ENCODE measurements at places on chromosomes 5 and 9. TPM values are rescaled to one million over a fixed set of nuclear protein-coding genes. Genes with fewer than 3 reads are reported as not detected.

GRCh38 chr9:21964925-21965385 lies 29.2 kb downstream of the CDKN2A start:
- no peak for DNase-seq

- no peak for DNase-seq
These were observed 14.0 kb downstream of the ATP10B start for GRCh38 chr5:160837749-160838593.

- DNase-seq = peak; percentile 88
These were observed 11.8 kb upstream of the EXOC3 start for GRCh38 chr5:431001-431710.

- peak; percentile 95 for DNase-seq
These were observed 2.8 kb downstream of the GBGT1 start for GRCh38 chr9:133160742-133161546.

DNA sequence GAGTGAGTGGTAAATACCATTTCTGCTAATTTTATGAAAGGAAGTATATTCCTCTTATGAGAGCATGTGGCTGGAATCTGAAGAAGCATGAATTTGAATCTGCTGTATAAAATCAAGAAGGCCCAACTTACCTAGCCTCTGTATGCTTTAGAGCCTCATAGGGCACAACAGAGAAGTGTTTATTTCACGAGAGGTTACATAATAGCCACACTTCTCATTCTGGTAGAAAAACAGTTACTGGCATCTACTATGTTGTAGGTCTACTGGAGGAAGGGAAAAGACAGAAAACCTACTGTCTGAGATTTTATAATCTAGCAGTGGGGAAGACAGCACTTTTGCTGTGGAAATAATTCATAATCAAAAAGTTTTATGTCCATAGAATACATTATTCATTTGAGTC lies 172.6 kb upstream of the ZNF608 start:
- no peak for DNase-seq

GRCh38 chr5:150644514-150644913 lies 4.1 kb downstream of the SYNPO start:
- no peak for DNase-seq

DNA sequence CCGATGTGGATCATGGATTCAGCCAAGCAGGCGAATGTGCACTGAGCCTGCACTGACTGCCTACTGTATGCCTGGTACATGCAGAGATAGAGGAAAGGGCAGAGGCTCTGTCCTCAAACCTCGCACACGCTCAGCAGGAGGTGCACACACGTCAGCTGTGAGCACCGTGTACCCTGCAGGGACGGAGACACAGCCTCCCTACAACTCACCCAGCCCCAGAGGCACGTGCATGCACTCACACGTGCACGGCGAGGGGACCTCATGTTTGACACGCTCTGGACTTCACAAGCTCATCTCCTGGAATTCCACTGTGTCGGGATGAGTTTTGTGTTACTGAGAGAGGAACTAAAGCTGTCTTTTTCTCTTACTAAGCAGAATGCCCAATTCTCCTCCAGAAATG lies 48.4 kb downstream of the IRX2 start:
- no peak for DNase-seq

GRCh38 chr5:62124266-62124665 lies 181.7 kb upstream of the KIF2A start:
- DNase-seq = no peak

- DNase-seq = no peak
These were observed 395.7 kb upstream of the ZNF462 start for GRCh38 chr9:106467113-106467864.

GRCh38 chr5:6393596-6394194 lies 15.3 kb upstream of the MED10 start:
- DNase-seq = no peak

- DNase-seq = no peak
These were observed 184.0 kb downstream of the PBX3 start for GRCh38 chr9:125931211-125931610.

- no peak for DNase-seq
These were observed 946.3 kb downstream of the DTWD2 start for GRCh38 chr5:118042076-118042475.

DNA sequence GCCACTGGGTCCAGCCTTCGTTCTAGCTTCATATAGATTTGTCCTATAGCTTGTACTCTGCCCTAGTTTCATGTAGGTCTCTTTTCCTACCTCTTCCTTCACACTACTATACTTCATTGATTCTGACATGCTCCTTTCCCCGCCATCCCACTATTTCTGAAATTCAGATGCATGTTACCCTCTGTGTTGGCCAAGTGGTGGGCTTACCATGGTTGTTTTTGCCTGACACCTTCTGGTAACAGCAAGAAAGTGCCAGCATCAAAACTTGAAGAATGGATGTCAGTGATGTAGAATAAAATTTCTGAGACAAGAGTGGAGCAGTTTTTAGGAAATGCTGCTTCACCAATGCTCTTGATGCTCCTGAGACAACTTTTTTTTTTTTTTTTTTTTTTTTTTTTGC lies 19.5 kb upstream of the SERINC5 start:
- no peak for DNase-seq

GRCh38 chr5:139181835-139182452 lies 16.2 kb downstream of the SIL1 start:
- no peak for DNase-seq

GRCh38 chr5:158676642-158677469 lies 422.9 kb downstream of the EBF1 start:
- DNase-seq = no peak

Gene SELENOP
- total RNA-seq = 222 TPM

Gene PCDHGA7
- total RNA-seq = 2.2 TPM

Gene CNTRL
- 11.4 TPM for total RNA-seq

Gene IRGM
- total RNA-seq = 0.19 TPM

Gene VPS13A
- total RNA-seq = 27.8 TPM

Gene SLC45A2
- 2.1 TPM for total RNA-seq

Gene TNFSF15
- 0.08 TPM for total RNA-seq

Gene COL5A1
- total RNA-seq = 12.8 TPM

Gene SPATA31C1
- total RNA-seq = not detected

Measured in lower leg skin (tissue), 4 donors.